Activated CD8-positive, alpha-beta T cell treated with anti-CD3 and anti-CD28 coated beads, Interleukin-2, amount 10 ng/mL, durations not matched to agents 7 days and 5 days (primary cell): ENCODE measurements at places on chromosomes 1 and 21. TPM values are rescaled to one million over a fixed set of nuclear protein-coding genes. Genes with fewer than 3 reads are reported as not detected.

RHCE gene
- 0.13 TPM for total RNA-seq

JAM2 gene
- total RNA-seq = 0.05 TPM

DCST1 gene
- not detected for total RNA-seq

DNA sequence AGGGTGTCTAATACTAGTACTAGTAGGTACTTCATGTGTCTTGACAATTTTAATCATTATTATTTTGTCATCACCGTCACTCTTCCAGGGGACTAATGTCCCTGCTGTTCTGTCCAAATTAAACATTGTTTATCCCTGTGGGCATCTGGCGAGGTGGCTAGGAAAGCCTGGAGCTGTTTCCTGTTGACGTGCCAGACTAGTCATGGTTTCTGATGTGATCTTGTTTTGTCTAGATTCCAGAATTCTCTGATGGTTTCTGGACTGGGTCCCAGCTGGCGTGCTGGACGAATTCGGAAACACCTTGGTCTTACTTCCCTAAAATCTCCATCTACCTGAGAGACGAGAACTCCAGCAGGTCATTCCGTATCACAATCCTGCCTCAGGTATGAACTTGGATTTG lies 66.1 kb upstream of the FAM3B start:
- DNase-seq = no peak
- H3K27ac ChIP-seq = no peak overlapping the region

RNF115 gene
- total RNA-seq = 15.5 TPM

- H3K27me3 ChIP-seq = no peaks in the 10 kb centered on the region
- peaks cover 17% of the 10 kb centered on the region for H3K4me1 ChIP-seq
- no peak for DNase-seq
Observed at GRCh38 chr1:246613096-246613758, 47.0 kb downstream of the CNST start.

EFNA3 gene
- total RNA-seq = 5.5 TPM

DNA sequence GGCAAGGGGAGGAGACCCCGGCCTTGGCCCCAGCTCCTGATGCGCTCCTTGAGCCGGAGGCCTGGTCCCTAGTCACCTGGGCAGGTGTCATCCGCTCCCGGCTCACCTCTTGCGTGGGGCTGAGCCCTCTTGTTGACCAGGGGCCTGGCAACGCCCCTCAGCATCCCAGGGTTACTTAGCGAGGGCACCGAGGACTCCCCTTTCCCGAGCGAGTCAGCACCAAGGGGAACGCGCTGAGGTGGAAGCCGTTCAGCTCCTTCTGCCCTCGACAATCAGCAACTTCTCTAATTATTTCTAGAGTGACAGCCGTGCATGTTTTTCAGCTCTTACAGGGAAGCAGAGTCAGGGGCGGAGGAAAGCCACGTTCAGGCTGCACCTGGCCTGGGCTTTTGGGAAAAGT lies 522 bp downstream of the SLC45A1 start:
- peaks cover 18% of the 10 kb centered on the region for H3K4me1 ChIP-seq
- DNase-seq = no peak
- peaks cover 51% of the 10 kb centered on the region for H3K27me3 ChIP-seq
- H3K27ac ChIP-seq = no peak overlapping the region

DNA sequence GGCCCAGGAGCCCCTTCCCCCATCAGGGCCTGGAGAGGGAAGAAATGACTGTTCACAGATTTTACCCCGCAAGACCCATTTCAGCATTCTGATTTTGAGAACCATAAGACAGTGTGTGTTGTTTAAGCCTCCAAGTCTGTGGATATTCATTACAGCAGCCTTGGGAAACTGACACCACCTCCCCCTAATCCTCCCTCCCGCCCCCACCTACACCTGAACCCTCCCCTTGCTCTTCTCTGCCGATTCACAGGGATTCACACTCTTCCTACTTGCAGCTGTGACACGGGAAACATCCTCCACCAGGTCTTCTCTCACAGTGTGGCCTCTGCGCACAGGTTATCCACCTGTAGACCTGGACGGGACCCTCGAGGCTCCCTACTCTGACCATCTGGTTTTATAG lies 50.1 kb downstream of the RIPK4 start:
- H3K4me1 ChIP-seq = no peaks in the 10 kb centered on the region
- DNase-seq = no peak
- H3K4me3 ChIP-seq = no peak overlapping the region
- H3K36me3 ChIP-seq = no peaks in the 10 kb centered on the region
- peaks cover 15% of the 10 kb centered on the region for H3K27me3 ChIP-seq

- H3K27ac ChIP-seq = no peak overlapping the region
- no peak overlapping the region for H3K4me3 ChIP-seq
- H3K4me1 ChIP-seq = peaks cover 5% of the 10 kb centered on the region
- H3K36me3 ChIP-seq = no peaks in the 10 kb centered on the region
Observed at GRCh38 chr1:162019006-162019405, 4.7 kb downstream of the OLFML2B start.

DNA sequence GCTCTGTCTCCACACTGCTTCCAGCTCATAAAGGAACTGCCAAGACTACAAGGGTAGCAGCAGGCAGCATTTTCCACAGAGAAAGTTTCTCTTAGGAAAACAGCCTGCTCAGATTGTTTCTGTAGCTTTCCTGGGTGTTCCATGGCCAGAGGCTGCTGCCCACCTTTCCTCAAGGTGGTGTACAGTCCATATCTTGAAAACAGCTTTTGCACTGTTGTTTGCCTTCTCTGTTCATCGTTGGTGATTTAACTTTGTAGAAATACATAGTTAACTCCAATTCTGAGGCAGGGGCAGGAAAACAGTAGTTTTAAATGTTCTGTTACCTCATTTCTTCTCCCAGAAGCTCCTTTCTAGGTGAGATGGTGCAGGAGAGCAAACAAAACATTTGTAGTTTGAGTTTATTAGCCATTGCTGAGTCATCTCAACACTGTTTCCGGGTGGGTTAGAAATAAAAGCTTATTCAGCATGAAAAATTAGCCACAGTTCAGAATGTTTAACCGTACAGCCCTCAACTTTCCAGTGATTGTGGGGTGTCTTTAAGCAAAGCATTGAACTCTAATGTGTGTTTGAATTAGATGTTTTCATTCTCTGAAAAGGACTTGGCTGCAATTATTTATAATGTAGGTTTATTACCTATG lies 41.7 kb downstream of the DIP2A start:
- no peaks in the 10 kb centered on the region for H3K27me3 ChIP-seq
- peaks cover 24% of the 10 kb centered on the region for H3K4me1 ChIP-seq
- DNase-seq = no peak
- peak overlapping the region; percentile 69 for H3K27ac ChIP-seq

PFKFB2 gene
- total RNA-seq = 6.6 TPM

LRRC38 gene
- not detected for total RNA-seq
